ENCODE measurements at places on chromosomes 7 and 10.

GRCh38 chr10:133085251-133086125 is 2.2 kb upstream of the ADGRA1 start:
- no peak for DNase-seq

DNA sequence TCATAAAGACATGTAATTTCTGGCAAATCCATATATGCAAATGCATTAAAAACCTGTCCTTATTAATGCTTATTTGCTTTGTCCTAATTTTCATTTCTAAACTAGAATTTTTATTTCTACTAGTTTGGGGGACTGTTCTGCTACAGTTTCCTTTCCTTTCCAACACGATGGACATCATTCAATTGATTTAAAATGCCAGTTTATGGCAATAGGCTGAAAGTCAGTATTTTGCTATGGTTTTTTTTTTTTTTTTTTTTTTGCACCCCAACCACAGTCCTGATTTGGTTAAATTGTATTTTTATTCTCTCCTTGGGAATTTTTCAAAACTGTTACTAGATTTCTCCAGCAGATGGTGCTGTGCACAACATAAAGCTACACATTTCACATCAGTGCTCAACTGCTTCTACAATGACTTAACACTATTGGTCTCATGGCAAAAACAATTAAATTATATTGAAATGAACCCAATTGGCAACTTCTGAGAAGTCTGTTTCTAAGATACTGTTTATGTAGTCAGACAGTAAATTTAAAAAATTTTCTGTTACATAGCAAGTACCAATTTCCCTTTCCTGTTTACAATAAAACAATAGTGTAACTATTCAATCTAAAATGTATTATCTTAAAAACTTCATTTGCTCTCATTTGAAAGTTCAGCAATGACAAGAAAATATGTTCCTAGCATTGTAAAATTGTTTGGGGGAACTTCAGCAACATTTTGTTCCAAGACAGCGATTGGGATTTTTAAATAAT is 193.8 kb upstream of the CCDC6 start:
- no peak for DNase-seq

GRCh38 chr10:36091007-36091406 is 448.9 kb upstream of the FZD8 start:
- no peak for DNase-seq

GRCh38 chr7:81704595-81704994 is 65.3 kb downstream of the HGF start:
- DNase-seq, result no peak

DNA sequence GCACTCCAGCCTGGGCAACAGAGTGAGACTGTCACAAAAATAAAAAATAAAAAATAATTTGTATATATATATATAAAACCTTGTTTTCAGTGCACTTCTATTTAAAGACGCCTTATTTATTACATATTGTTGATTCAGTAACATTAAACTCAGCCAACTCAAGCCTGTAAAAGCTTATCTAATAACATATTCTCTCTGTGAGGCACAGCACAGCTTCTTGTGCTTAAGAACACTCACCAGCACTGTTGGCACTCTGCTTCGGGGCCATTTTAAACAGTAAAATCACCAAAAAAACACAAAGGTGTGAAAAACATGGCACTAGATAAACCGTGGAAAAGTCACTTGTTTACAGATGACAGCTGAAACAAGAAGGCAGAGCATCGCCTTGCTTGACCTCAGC is 89.0 kb upstream of the C10orf90 start:
- DNase-seq, result no peak

GRCh38 chr7:107902381-107902780 is 11.4 kb downstream of the DLD start:
- no peak for DNase-seq
